ENCODE measurements at places on chromosomes 16 and 17.

DNA sequence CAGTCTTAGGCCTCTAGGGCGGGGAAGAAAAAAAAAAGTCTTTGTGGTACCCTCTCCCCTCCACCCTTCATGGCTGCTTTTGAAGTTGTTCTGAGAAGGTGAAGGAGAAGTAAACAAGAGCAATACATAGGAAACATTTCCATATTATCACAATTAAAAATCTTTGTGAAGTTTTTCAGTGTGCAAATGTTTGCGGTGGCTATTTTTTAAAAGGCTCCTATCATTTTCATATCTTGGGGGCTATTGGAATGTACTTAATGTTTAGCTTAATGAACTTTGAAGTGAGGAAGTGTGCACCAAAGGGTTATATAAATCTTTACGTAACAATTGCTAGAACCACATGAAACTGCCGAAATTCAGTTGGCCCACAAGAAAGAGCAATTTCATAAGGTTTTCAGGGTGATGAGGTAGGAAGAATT lies 7.6 kb downstream of the NOL11 start:
- no peak for DNase-seq

- no peak for DNase-seq
These were observed 111.1 kb upstream of the HAS3 start for GRCh38 chr16:68994324-68994723.

- no peak for DNase-seq
These were observed 11.5 kb downstream of the TRIM25 start for GRCh38 chr17:56902348-56902747.

DNA sequence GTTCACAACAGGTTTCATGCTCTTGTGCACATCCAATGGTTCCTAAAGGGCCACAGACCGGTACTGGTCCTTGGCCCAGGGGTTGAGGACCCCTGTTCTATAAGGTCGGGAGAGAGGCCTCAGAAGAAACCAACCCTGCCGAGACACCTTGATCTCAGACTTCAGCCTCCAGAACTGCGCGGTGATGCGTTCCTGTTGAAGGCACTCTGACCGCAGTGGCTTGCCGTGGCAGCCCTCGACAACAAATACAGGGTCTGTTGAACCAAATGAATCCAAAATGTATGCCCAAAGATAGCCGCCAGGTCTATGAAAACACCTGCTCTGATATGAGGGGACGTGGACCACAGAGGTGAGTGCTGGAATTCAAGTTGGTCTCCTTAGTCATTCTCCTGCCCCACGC lies 389.8 kb downstream of the SEC14L1 start:
- DNase-seq: no peak

DNA sequence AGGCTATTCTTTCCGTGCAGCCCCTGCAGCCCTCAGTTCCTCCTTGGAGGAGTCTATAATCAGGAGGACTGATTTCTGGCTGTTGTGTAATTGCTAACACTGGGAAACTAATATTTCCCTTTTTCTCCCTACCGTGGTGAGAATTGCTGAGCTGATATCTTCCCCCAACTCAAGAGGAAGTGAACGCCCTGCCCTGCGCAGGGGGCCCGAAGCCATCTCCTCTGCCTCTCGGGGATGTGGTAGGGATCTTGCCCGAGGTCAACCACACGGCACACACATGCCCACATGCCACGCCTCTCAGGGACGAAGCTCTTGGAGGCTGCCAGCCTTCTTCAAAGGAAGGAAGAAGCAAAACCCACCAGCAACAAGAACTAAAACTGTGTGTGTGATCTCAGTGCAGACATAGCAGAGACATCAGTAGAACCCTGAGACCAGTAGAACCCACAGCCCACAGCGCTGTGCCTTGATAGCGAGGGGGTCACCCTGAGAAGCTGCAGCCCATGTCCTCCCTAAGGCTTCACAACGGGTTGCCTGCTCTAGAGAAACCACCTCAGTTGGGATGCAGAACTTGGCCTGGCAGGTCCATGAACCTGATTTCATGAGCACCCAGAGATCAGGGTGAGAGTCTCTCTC lies 8.9 kb upstream of the ULK2 start:
- no peak for DNase-seq

- no peak for DNase-seq
These were observed 20.0 kb downstream of the CALCOCO2 start for GRCh38 chr17:48850792-48851323.

GRCh38 chr17:73686126-73686525 lies 41.9 kb upstream of the SDK2 start:
- no peak for DNase-seq

- DNase-seq: no peak
These were observed 86.3 kb downstream of the SPECC1 start for GRCh38 chr17:20095336-20096080.

DNA sequence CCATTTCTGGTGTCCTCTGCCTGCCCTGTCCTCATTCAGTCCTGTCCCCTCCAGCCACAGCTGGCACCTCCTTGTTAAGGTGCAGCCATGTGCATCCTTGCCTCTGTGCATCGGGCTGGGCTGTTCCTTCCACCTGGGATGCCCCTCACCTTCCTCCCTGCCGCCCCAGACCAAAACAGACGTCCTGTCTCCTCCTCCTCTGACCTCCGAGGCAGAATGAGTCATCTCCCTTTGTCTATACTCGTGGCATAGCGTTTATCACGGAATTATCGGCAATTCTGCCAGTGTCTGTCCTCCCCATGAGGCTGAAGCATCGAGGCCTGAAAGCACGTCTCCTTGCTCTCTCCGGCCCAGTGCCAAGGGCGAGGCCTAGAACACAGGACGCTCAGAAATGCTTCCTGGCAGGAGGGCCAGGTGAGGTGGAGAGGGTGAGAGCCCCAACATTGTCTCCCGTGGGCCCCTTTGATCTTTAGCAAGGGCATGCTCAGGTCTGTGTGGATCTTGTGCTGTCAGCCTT lies 4.6 kb downstream of the RAI1 start:
- DNase-seq: no peak

- DNase-seq: no peak
These were observed 213.6 kb upstream of the CDH5 start for GRCh38 chr16:66152823-66153393.

- no peak for DNase-seq
These were observed 550 bp downstream of the EIF4A3 start for GRCh38 chr17:80146121-80147034.

DNA sequence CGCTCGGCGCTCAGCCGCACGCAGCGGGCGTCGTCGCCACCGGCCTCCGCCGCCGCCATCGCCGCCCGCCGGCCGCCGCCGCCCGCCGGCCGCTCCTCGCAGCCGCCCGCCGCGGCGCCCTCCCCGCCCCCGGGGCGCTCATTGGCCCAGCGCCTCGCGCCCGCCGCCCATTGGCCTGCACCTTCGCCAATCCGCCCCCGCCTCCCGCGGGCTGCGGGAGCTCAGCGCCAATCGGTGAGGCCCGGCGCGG lies at the start of gene PGP:
TSS of gene PGP (minus strand) at position 122 of the 250 bp plus-strand sequence. CDS start at position 59, 63 bp downstream.
- DNase-seq: no peak

DNA sequence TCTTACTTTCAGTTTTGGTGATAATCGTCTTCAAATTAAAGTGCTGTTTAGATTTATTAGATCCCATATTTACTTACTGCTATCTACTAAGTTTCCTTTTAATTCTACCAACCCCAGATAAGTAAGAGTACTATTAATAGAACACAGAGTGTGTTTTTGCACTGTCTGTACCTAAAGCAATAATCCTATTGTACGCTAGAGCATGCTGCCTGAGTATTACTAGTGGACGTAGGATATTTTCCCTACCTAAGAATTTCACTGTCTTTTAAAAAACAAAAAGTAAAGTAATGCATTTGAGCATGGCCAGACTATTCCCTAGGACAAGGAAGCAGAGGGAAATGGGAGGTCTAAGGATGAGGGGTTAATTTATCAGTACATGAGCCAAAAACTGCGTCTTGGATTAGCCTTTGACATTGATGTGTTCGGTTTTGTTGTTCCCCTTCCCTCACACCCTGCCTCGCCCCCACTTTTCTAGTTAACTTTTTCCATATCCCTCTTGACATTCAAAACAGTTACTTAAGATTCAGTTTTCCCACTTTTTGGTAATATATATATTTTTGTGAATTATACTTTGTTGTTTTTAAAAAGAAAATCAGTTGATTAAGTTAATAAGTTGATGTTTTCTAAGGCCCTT lies 56.8 kb downstream of the HLF start:
- DNase-seq: no peak

DNA sequence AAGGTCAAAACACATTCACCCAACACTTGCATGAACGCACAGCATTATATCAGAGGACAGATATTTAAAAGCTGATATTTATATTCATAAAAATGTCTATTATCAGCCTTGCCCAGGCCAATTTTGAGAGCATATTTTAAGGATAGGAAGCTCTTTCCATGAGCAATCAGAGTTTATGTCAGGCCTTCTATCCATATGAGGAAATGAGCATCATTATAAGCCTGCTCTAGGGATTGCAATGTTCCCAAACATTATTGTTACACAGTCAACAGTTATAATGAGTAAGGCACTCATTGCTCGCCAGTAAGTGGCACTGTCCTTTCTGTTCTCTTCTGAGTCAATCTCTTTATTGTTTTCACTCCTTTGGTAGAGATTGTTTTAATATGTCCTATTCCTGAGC lies 37.7 kb upstream of the DYNLRB2 start:
- no peak for DNase-seq

GRCh38 chr16:10538583-10538982 lies 41.8 kb downstream of the EMP2 start:
- DNase-seq: no peak

GRCh38 chr17:74736513-74737298 lies at the start of gene RAB37:
TSS of gene RAB37 (plus strand) at chr17:74737256. CDS start at chr17:74737273, 17 bp downstream.
- no peak for DNase-seq

DNA sequence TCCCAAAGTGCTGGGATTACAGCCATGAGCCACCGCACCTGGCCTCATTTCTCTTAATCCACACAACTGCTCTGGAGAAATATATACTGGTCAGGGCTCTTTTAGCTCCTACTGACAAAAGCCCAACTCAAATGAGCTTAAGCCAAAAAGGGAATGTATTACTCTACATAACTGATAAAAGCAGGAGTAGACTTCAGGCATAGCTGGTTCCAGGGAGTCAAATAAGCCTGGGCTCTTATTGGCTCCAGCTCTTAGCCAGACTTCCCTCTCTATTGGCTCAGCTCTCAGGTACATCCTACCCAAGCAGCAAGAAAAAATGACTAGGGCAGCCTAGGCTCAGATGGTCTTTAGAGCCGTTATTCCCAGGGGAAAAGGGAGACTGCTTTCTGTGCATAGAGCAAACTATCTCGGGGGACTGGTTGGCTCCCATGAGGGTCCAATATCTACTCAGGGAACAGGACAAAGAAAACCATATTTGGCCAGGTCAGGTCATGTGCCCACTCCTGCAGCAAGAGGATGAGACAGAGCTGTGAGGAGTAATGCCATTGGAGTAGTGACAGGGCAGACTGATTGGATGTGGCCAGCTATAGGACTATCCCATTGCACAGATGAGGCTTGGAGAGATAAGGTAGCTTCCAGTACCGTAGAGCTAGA lies 21.2 kb downstream of the TBX2 start:
- no peak for DNase-seq

GRCh38 chr17:82602487-82602886 lies 45.8 kb downstream of the WDR45B start:
- DNase-seq: no peak

DNA sequence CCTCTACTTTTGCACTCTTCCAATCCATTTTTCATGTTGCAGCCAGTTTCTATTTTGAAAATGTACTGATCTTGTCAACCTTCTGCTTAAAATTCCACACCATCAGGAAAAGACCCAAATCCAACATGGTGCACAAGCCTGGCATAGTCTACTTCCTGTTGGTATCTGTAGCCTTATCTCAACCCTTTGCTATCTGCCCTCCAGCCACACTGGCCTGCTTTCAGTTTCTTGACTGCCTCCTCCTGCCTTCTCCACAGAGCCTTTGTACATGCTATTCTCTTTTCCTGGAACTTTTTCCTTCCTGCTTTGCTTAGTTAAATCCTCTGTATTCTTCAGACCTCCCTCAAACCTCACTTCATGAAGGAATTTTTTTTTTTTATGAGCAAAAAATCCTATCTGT lies 31.5 kb downstream of the NLRP1 start:
- DNase-seq: no peak

- DNase-seq: no peak
These were observed 25.6 kb downstream of the PIK3R6 start for GRCh38 chr17:8841844-8842243.

GRCh38 chr17:4297351-4297750 lies 33.6 kb upstream of the ANKFY1 start:
- no peak for DNase-seq

DNA sequence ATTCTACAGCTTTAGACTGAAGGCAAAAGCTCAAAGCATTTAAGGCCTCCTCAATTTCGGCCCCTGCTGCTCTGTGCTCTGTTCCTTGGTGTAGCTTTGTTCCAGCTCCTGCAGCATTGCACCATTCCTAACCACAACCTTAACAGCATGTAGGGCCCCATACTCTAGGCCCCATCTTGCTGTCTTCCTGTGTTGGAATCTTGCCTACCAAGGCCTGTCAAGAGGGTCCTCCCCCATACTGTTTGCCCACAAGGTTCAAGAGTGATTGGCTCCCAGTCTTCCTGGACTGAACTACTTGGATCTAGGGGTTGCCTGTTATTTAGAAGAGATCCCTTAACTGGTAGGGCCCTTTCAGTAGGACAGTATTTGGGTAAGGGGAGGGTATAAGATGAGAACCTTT lies 26.8 kb downstream of the TRPV2 start:
- no peak for DNase-seq

GRCh38 chr17:78715876-78716275 lies 66.2 kb downstream of the CYTH1 start:
- no peak for DNase-seq

DNA sequence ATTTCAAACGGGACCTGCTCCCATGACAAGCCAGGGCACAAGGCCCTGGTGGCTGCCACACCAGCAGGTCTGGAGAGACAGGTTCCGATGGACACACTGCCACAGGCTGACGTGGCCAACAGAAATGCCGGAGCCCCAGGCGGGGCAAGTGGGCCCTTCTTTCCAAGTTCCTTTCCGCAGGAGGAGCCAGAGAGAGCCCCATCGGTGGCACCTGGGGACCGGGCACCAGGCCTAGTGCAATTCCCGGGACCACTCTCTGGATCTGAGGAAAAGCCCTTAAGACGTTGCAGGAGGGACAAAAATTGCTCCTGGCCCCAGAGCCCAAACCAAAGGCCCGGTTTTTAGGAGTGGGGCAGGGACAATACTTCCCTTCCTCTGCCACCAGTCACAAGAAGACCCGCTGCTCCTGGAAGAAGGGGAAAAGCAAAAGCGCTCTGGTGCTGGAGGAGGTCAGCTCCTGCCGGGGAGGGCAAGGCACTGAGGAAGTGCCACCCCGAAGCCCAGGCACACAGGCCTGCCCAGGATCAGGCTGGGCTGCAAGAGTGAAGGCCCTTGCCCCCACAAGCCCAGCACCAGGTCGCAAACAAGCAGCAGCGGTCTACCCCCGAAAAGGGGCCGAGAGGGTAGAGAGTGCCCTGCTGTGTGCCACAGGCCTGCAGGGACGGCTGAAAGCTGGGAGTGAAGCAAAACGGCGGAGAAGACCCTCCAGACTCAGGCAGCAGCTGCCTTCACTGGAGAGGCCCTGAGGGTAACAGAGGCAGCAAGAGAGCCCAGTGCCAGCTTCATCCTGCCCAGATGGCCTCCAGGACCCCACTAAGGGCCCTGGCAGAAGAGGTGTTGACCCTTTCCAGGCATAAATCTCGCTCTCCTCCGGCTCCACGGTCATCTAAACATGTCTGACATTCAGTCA lies 29.1 kb downstream of the MAP1LC3B start:
- no peak for DNase-seq
